ENCODE measurements at places on chromosomes 12 and 14. TPM values are rescaled to one million over a fixed set of nuclear protein-coding genes. Genes with fewer than 3 reads are reported as not detected.

The DHH gene
- total RNA-seq: not detected

GRCh38 chr12:91326058-91327027 lies 143.7 kb upstream of the DCN start:
- H3K27ac ChIP-seq: no peak overlapping the region
- no peaks in the 10 kb centered on the region for H3K36me3 ChIP-seq
- no peaks in the 10 kb centered on the region for H3K4me1 ChIP-seq
- DNase-seq: no peak

- H3K27me3 ChIP-seq: no peaks in the 10 kb centered on the region
- no peaks in the 10 kb centered on the region for H3K4me1 ChIP-seq
- no peak overlapping the region for H3K27ac ChIP-seq
- no peaks in the 10 kb centered on the region for H3K36me3 ChIP-seq
- DNase-seq: no peak
- no peak overlapping the region for H3K4me3 ChIP-seq
Observed at GRCh38 chr12:88726806-88727720, 146.8 kb upstream of the KITLG start.

The SIX1 gene
- not detected for total RNA-seq

The NGB gene
- not detected for total RNA-seq

The CLEC9A gene
- total RNA-seq: not detected

The POU6F1 gene
- total RNA-seq: 19.8 TPM

The LALBA gene
- not detected for total RNA-seq

The RPL10L gene
- total RNA-seq: 1.8 TPM

GRCh38 chr12:78118036-78118435 lies 287.3 kb downstream of the NAV3 start:
- no peak overlapping the region for H3K4me3 ChIP-seq
- no peaks in the 10 kb centered on the region for H3K4me1 ChIP-seq
- no peak for DNase-seq
- H3K36me3 ChIP-seq: no peaks in the 10 kb centered on the region
- no peak overlapping the region for H3K27ac ChIP-seq
- H3K27me3 ChIP-seq: no peaks in the 10 kb centered on the region

Measured in Peyer's patch (tissue), 4 donors.